Right atrium auricular region (tissue), 2 donors: ENCODE measurements at places on chromosomes 7 and 10. TPM values are rescaled to one million over a fixed set of nuclear protein-coding genes. Genes with fewer than 3 reads are reported as not detected.

The PAPOLB gene
- 0.11 TPM for total RNA-seq

The C10orf62 gene
- 0.67 TPM for total RNA-seq

- no peak for DNase-seq
These were observed 23.3 kb downstream of the FZD1 start for GRCh38 chr7:91287371-91288084.

The MDFIC gene
- 35.0 TPM for total RNA-seq

The GDF2 gene
- total RNA-seq, result 0.16 TPM

GRCh38 chr10:1661859-1662437 lies 75.4 kb downstream of the ADARB2 start:
- DNase-seq, result no peak

- DNase-seq, result no peak
These were observed 61.2 kb upstream of the INPP5A start for GRCh38 chr10:132476146-132477065.

- DNase-seq, result no peak
These were observed 97.8 kb downstream of the DIP2C start for GRCh38 chr10:591646-592045.

GRCh38 chr7:77697535-77697831 lies 1.2 kb downstream of the RSBN1L start:
- DNase-seq, result peak; percentile 64

DNA sequence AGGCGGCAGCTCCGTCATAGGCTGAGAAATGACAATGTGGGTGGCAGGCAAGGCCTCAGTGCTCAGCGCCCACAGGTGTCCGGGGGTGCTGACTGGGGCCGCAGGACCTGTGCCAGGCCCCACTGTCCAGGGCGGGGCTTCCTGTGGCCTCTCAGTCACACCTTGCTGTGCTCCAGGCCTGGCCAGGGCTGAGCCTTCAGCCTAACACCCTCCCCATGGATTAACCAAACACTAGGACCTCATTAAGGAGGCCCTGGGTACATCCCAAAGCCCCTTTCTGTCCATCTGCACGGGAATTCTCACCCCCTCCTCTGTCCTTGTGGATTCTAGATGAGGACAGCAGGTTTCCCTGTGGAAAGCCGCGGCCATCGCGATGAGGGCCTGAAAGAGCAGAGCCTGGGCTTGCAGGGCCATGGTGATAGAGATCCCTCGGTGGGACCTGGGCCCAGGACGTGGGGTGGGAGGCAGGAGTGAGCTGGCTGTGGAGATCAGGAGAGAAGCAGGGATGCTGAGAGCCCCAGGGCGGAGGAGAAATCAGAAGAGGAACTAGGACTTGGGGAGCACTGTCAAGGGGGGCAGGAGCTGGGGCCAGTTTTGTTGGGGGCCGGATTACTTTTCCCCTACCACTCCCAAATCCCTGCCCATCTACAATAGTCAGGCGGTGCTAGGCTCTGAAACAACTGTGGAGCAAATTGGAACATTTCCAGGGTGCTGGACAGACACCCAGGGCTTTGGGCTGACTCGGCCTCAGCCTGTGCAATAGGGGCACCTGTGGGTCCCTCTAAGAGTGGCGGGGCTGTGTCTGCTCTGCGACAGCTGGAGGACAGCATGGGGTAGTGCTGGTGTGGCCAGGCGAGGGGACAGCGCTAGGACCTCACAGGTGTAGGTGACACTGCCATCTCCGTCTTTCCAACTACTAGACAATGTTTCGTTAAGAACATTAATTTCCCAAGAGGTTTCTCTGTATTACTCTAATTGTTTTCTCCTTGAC lies 23.3 kb upstream of the MNX1 start:
- DNase-seq, result no peak

DNA sequence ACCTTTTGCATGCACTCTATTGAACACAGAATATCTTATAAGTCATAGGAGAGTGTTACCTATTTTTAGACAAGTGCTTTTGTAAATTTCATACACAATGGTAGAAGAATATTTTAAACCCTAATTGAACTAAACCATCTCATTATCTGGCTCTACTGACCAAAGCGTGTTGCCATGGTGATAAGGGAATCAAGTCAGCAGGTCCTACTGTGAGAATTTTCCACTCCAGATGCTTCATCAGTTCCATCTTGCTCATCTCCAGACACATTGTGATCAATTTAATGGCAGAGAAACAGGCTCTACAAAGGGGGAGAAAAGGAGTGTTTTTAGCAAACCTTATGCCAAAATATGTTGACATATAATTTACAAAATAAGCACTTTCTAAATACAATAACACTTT lies 621.9 kb upstream of the GHITM start:
- no peak for DNase-seq

The FGF8 gene
- total RNA-seq, result not detected

GRCh38 chr7:44045226-44046014 lies 918 bp downstream of the DBNL start:
- DNase-seq, result no peak

The SLC18A3 gene
- total RNA-seq, result not detected
